Stimulated activated CD4-positive, alpha-beta T cell treated with anti-CD3 and anti-CD28 coated beads, Interleukin-1b, Interleukin-23, amount 100 ng/mL, for 1 hour (primary cell): ENCODE measurements at places on chromosomes 6 and 20.

DNA sequence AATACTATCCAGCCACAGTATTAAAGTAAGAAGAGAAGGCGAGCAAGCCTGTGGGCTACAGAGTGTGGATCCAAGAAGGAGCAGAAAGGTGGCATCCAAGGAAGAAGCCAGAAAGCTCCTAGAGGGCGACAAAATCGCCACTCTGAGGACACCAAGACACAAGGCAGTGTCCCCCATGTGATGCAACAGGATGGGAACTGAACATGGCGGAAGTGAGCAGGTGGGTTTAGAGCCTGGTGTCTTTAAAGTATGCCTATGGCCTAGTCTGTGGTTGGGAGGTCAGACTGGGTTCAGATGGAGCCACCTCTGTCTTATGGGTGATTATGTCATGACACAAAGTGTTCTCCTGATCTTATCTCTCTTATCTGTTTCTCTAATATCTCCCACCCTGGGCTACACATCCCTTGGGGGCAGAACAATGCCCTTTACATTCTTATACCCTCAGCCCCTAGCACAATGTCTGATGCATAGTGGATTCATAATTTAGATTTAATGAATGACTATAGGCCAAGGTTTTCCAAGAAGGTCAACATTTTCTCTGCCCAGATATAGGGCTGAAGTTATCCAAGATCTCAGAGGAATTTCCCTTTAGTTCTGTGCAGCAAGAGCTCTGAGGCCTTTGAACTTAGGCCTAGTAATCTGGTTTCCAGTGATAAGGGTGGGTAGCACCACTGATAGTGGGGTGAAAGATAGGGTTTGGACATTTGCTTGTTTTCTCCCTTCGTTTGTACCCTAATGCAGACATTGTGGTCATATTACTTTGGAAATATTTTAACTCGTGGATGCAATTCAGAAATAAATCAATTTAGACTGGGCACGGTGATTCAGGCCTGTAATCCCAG lies 167.3 kb upstream of the AKIRIN2 start:
- no peak for DNase-seq

DNA sequence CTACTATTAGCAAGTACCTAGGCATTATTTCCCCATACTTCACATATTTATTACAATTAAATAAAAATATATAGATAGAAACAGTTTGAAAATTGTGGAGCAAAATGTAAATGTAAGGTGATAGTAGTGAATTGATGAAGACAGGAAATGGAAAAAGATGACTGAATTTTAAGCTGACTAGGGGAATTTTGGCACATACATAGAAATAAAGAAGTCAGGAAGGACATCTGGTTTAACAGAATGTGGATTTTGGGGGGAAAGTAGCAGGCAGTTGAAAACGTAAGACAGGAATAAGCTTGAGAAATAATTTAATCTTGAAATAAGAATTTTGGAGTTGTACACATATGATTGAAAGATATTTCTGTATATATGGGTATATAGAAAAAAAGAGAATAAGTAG lies 701.7 kb upstream of the CITED2 start:
- DNase-seq: no peak

GRCh38 chr6:162603231-162604015 lies 124.1 kb downstream of the PRKN start:
- DNase-seq: no peak

- no peak for DNase-seq
Measured at GRCh38 chr6:132252113-132252512, 149.2 kb downstream of the MOXD1 start.

- no peak for DNase-seq
Measured at GRCh38 chr6:89494131-89494793, 61.3 kb downstream of the ANKRD6 start.

GRCh38 chr6:52074716-52075115 lies 12.7 kb downstream of the PKHD1 start:
- DNase-seq: no peak

DNA sequence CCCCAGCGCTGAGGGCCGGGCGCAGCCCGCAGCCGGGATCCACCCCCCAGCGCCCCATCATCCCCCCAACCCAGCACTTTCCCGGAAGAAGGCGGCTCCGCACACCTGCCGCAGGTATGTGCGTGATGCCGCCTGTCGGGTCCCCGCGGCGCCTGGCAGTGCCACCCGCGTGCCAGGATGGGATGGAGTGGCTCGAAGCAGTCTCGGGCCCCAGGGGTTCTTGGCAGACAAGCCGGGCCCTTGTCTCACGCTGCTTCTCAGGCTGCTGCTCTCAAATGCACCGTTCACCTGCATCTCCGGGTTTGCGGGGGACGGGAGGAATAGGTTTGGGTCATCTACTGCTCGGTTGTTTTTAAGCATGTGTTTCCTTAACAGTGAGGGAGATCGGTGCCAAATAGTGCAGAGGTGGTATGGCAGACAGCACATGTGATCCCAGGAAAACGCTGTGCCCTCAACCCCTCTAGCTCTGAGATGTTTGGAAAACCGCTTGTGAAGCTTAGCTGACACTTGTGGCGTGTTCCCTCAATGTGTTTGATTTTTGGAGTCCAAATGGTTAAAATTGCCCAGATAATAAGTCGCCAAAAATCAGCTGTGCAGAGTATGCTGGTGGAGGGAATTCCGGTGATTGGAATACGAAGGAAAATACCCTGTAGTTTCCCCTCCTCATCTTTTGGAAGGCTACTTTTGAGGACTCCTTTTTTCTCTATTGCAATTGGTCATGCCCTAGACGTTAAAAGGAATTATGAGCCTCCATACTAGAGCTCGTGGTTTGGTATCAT lies 926 bp downstream of the MYLIP start:
- peak; percentile 3 for DNase-seq
